ENCODE measurements at places on chromosomes 7 and 10.

GRCh38 chr7:95723583-95724180 is 48.7 kb upstream of the DYNC1I1 start:
- peak; percentile 67 for DNase-seq

GRCh38 chr7:22116451-22117030 is 170.8 kb upstream of the CDCA7L start:
- no peak for DNase-seq

DNA sequence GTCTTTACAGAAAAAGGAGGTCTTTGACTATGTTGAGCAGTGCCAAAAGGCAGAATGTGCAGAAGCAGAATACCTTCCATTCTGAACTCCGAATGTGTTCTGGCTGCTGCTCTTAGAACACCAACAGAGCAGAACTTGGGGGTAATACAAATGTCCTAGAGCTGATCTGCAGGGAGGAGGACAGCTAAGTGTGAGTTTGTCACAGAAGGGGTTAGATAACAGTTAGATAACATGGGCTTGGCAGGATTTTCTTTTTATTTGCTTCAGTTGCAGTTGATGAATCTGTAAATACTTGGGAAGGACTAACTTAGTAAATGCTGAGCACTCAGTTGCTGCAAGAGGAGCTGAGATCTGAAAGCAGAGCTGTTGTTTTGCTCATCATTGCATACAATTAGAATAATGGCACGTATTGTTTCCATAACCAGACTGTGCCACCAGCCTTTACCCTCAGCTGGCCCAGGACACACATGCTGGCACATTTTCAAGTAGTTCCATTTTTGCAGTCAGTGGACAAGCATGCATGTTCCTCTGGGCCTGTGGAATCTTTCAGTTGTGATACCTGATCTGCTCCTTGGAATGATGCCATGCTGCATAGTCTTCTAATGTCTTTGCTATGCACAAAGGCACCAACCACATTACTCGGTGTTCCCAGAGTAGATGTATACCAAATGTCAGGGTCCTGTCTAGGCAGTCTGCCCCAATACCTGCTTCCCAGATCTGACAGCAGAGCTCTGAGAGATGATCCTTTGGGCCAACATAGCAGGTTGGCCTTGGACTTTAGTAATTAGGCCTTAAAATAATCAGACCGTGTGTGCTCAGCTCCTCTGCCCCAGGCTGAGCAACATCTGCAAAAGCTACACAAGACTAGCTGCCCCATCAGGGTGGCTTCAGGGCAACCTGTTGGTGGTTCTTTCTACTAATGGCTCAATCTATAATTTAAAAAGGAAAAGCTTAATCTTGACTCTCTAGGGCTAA is 55.7 kb downstream of the GSDME start:
- DNase-seq = no peak

DNA sequence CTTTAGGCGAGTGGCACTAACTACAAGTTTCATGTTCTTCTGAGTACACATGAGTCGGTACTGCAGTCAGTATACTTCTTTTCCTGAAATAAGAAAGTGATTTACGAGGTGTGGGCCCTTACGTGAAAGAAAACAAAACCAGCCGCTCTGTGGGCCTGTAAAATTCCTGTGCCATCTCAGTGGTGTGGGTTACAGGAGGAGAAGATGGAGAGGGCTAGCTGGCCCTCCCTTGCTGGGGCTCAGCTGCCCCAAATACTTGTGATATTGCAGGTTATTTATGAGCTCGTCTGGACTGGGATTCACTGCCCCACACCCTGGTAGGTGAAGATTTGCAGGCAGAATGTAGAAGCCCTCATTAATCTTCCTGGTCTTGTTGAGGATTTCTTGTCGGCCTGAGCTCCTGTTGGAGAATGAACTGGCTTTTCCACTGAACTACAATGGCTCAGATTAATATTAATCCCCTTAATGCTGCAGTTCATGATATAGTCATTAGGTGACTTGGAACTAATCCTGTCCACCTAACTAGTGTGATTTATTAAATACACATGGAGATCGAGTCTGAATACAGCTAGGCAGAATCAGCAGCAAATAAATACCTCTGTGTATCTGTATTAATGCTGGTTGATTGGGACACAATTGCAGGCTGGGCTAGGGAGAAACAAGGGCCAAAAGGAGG is 68.0 kb downstream of the GBF1 start:
- DNase-seq = peak; percentile 72

- DNase-seq = peak; percentile 71
These were observed 28.2 kb downstream of the CDK14 start for GRCh38 chr7:90624225-90624911.
